ENCODE measurements at places on chromosomes 5 and 9. TPM values are rescaled to one million over a fixed set of nuclear protein-coding genes. Genes with fewer than 3 reads are reported as not detected.

- no peak for DNase-seq
These were observed 20.3 kb upstream of the MATR3 start for GRCh38 chr5:139273322-139273571.

DNA sequence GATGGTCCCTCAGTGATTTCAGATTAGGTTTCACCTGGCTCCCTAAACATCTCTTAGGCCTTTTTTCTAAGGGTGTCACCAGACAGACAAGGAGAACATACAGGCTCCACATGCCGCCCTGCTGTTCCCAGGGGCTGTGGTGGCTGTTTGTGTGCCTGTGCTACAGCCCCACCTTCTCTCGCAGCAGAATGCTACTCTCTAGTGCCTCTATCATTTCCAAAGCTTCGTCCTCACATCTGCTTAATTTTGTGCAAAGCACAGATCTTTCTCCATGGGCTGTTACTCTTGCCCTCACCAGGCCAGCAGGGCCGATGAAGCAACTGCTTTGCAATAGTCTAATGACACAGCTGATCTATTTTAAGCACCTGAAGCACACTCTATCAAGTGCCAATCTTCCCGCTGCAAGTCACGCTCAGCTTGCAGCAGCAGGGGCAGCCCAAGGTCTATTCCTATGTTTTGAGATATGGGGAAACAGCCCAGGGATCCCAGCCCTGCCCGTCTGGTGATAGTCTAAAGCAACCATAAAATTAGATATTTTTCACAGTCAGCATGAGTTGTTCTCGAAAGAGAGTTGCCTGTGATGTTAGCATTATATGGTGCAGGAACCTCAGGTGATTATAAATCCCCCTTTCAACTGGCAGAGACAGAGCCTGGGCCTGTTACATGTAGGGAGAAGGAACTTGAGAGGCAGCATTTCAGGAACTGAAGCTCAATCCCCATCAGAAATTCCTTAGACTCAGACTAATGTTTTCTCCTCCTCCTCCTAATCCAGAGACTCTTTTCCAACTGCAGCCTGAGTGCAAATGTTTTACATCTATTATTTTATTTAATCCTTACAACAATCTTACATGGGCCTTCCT lies 12.7 kb downstream of the ABLIM3 start:
- DNase-seq = no peak

- DNase-seq = no peak
These were observed 44.6 kb downstream of the MVB12B start for GRCh38 chr9:126371007-126371870.

DNA sequence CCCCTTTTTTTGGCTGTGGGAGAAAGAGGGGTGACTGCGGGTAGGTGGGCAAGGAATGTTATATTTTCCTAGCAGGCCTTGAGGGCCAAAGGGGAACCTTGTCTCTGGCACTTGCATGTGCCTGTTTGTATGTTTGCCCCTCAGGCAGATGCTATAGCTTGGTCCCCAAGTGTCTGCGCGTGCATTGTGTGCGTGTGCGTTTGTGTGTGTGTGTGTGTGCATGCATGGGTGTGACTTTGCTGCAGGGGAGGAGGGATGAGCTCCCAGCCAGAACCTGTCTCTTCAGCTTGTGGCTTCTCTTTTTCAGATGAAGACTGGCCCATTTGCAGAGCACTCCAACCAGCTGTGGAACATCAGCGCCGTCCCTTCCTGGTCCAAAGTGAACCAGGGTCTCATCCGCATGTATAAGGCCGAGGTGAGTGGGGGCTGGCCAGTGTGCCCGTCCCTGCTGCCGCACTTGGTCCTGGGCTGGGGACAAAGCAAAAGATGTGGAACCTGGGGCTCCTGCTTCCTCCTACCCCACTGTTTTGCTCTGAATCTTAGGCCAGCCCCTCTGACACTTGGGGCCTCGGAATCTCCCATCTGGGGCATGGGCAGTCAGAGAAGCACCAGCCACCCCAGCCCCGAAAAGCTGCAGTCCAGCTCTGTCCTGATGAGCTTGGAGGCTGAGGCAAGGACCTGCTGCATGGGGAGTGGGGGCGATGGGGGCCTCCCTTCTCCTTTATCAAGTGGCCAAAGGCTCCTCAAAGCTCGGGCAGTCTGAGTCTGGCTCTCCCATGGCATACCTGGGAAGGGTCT lies 31.1 kb downstream of the PTPA start:
- DNase-seq = no peak

GRCh38 chr9:36867672-36868471 lies 166.2 kb downstream of the PAX5 start:
- DNase-seq = no peak

GRCh38 chr9:97758334-97758916 lies 61.3 kb upstream of the XPA start:
- no peak for DNase-seq

- DNase-seq = no peak
These were observed at the start of gene PCDH1 for GRCh38 chr5:141878186-141878710. PCDH1 (minus strand) TSS chr5:141878410; CDS start chr5:141878262, 148 bp downstream.

GRCh38 chr9:88684046-88684445 lies 149.1 kb downstream of the NXNL2 start:
- DNase-seq = no peak

GRCh38 chr5:99030906-99031440 lies 102.2 kb upstream of the CHD1 start:
- DNase-seq = no peak

DNA sequence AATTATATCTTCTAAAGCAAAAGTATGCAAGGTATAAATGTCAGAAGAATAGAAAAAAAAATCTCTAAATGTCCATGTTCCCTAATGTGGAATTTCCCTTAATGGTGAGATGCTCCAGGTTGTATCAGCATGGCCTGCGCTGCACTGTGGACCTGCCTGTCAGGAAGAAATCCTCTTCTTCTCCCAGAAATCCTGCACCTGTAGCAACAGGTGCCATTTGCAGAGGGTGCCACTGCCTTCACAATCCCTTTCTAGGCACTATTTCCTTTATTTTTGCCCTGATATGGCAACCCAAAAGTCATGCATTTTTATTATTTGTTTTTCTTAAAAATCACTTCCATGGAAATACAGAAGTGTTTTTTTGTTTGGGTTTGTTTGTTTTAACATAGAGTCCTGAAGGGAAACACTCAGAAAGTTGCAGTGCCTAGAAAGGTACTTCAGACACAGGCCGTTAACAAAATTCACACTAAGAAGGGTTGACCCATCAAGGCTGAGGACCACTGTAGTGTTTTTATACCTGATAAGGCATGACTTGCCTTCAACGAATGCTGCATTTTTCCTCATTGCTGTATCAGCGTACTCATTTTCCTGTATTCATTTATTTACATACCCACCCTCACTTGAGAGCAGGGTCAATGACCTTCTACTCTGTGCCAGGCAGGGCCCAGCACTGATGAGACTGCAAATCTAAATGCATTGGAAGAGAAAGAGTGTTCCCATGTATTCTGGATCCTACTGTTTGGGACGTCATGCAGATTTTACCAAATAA lies 177.8 kb downstream of the SNX18 start:
- DNase-seq = no peak

DNA sequence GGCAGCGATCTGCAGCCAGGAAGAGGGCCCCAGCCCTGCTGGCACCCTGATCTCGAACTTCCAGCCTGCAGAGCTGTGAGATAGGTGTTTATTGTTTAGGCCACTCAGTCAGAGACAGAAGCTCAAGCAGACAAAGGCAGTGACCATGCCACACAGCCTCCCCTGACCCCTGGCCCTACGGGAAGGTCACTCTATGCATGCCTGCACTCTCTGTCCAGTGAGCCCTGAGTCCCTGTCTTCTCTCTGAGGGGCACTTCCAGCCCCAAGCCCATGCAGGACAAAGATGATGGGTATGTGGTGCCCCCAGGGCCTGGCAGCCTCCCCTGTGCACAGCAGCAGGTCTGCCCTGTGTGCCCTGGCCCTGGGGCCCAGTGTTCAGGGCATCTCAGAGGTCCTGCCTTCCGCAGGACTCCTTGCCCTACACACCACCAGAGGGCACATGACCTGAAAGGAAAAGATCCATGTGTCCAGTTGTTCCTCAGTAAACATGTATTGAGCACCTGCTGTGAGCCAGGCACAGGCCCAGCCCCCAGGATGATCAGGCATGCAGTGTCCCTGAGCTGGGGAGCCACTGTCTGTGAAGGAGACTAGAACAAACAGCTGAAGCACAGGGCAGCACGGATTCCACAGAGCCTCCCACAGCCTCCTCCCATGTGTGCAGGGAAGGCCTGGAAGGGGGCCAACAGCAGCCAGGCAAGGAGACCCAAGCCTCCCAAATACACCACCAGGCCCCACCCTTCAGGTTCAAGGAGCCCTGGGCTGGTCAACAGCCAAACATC lies 109.3 kb downstream of the ATPSCKMT start:
- DNase-seq = no peak

The STKLD1 gene
- not detected for total RNA-seq

The PCDHA13 gene
- not detected for total RNA-seq

The QRFP gene
- not detected for total RNA-seq

The AFAP1L1 gene
- total RNA-seq = 17.2 TPM

The LCN1 gene
- not detected for total RNA-seq

The PTPN3 gene
- total RNA-seq = 53.0 TPM

The EQTN gene
- not detected for total RNA-seq

The PCDHA1 gene
- total RNA-seq = not detected
